Stimulated activated CD4-positive, alpha-beta T cell treated with anti-CD3 and anti-CD28 coated beads, Interleukin-4, amount 100 ng/mL, for 1 hour (primary cell): ENCODE measurements at places on chromosomes 2 and 18.

DNA sequence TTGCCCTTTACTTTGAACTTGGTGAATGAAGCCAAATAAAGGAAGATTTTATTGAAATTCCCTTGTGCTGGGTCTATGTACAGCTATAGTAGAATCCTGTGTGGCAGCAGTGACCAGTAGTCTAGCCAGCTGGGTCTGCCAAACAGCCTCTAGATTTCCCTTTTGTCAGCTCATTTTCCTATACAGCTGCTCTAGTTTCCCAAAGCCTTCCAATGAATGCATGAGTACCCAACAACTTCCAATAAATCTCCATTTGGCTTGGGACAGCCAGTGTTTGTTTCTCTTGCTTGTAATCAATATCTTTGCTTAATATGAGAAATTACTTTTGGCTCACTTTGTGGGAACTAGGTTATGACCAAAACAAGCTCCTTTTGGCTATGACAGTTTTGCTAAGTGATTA, 43.6 kb downstream of the SCN9A start:
- DNase-seq: no peak

- no peak for DNase-seq
These were observed 25.3 kb upstream of the RPL31 start for GRCh38 chr2:100976645-100977391.

DNA sequence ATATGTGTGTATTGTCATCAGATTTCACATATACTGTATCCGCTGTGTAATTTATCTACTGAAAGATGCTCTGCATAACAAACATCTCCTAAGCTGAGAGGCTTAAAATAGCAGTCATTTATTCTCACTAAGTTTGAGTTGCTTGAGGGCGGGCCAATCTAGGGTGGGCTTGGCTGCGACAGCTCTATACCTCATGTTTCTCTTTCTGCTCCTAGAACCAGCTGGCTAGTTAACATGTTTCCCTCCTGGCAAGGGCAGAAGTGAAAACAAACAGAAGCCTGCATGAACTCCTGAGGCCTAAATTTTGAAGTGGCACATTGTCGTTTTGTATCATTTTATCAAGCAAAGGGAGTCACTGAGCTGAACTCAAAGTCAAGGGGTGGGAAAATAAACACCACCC, 585.0 kb upstream of the VRK2 start:
- DNase-seq: no peak

DNA sequence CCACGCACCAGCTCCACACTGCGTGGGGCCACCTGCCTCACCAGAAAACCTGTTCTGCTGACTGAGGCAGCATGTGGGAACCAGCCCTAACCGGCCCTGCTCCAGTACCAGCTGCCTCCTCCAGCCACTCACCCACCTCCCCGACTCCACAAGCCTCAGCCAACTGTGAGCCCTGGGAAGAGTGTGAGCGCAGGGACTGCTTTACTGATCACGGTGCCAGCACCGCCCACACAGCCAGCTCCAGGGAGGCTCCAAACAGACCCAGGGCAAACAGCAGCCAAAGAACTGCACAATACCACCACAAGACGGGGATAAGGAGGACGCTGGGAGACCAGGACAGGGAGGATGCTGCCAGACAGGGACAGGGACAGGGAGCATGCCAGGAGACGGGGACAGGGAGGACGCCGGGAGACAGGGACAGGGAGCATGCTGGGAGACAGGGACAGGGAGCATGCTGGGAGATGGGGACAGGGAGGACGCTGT, 28.4 kb downstream of the EIPR1 start:
- no peak for DNase-seq

DNA sequence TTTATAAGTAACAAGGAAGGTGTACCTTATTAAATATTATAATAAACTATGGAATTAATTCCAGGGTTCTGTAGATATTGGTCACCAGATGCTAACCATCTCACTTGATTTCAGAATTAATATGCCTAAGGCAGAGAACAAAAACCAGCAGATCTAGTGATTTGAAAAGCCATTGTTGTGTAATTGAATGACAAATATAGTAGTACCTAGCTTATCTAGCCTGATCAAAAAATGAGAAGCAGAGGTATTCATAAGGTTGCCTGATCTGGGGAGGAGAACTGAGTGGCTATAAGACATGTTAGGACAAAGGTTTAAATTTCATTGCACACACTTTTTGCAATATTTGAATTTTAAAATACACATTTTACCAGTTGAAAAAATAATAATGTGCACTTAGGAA, 132.0 kb upstream of the UBE2E3 start:
- no peak for DNase-seq
